H1 (cell line): ENCODE measurements at places on chromosomes 2 and 18.

DNA sequence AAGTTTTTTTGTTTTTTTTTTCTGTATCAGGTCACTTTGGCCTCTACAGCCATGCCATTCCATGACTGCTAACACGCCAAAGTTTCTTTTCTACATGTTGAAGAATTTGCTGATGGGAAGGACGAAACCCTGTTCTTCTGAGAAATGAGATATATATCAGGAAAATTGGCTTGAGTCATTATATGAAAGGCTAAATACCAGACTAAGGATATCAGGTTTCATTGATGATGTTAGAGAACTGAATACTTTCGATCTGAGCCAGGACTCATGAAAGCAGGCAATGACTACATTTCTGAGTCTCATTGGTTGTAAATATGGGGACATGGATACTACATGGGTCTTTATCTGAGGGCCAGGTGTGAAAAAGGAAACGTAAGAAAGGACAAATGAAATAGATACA lies 181.4 kb downstream of the OSR1 start:
- H3K36me3 ChIP-seq, result no peaks in the 10 kb centered on the region
- H3K27me3 ChIP-seq, result no peaks in the 10 kb centered on the region
- DNase-seq, result no peak
- H3K4me3 ChIP-seq, result no peak overlapping the region

- peak overlapping the region; percentile 50; the same call in 1 of the 2 replicates for H3K4me3 ChIP-seq
- H3K36me3 ChIP-seq, result no peaks in the 10 kb centered on the region
- peaks cover 11% of the 10 kb centered on the region for H3K4me1 ChIP-seq
- H3K27ac ChIP-seq, result no peak overlapping the region
- no peak for DNase-seq
- H3K27me3 ChIP-seq, result no peaks in the 10 kb centered on the region; the same call in 1 of the 2 replicates
These were observed 1.2 kb upstream of the BARD1 start for GRCh38 chr2:214810671-214811070.

- no peak overlapping the region for H3K4me3 ChIP-seq
- H3K4me1 ChIP-seq, result no peaks in the 10 kb centered on the region
- no peaks in the 10 kb centered on the region for H3K27me3 ChIP-seq
- no peak for DNase-seq
These were observed 82.5 kb downstream of the DSEL start for GRCh38 chr18:67433971-67434370.

- no peak overlapping the region for H3K27ac ChIP-seq
- no peak overlapping the region for H3K4me3 ChIP-seq
- DNase-seq, result no peak
- H3K36me3 ChIP-seq, result no peaks in the 10 kb centered on the region
- H3K4me1 ChIP-seq, result no peaks in the 10 kb centered on the region
These were observed 568.2 kb upstream of the REG3G start for GRCh38 chr2:78457269-78457668.

- H3K36me3 ChIP-seq, result no peaks in the 10 kb centered on the region
- no peak for DNase-seq
- H3K27me3 ChIP-seq, result no peaks in the 10 kb centered on the region
- no peak overlapping the region for H3K4me3 ChIP-seq
- no peaks in the 10 kb centered on the region for H3K4me1 ChIP-seq
These were observed 76.6 kb downstream of the BMPR2 start for GRCh38 chr2:202452744-202453143.

GRCh38 chr2:203732092-203732952 lies 25.9 kb downstream of the CD28 start:
- no peaks in the 10 kb centered on the region for H3K36me3 ChIP-seq
- H3K27ac ChIP-seq, result no peak overlapping the region
- no peak overlapping the region for H3K4me3 ChIP-seq
- no peaks in the 10 kb centered on the region for H3K4me1 ChIP-seq

- H3K4me1 ChIP-seq, result no peaks in the 10 kb centered on the region
- H3K27ac ChIP-seq, result no peak overlapping the region
- H3K36me3 ChIP-seq, result no peaks in the 10 kb centered on the region
- DNase-seq, result no peak
- H3K27me3 ChIP-seq, result no peaks in the 10 kb centered on the region
These were observed 126.5 kb downstream of the ZNF407 start for GRCh38 chr18:74724186-74724585.

- no peaks in the 10 kb centered on the region for H3K36me3 ChIP-seq
- peaks cover 1% of the 10 kb centered on the region; the same call in 1 of the 2 replicates for H3K4me1 ChIP-seq
- no peak overlapping the region for H3K4me3 ChIP-seq
- H3K27me3 ChIP-seq, result no peaks in the 10 kb centered on the region
- DNase-seq, result no peak
- H3K27ac ChIP-seq, result no peak overlapping the region
These were observed 52.1 kb downstream of the ZBTB7C start for GRCh38 chr18:48356909-48357631.

DNA sequence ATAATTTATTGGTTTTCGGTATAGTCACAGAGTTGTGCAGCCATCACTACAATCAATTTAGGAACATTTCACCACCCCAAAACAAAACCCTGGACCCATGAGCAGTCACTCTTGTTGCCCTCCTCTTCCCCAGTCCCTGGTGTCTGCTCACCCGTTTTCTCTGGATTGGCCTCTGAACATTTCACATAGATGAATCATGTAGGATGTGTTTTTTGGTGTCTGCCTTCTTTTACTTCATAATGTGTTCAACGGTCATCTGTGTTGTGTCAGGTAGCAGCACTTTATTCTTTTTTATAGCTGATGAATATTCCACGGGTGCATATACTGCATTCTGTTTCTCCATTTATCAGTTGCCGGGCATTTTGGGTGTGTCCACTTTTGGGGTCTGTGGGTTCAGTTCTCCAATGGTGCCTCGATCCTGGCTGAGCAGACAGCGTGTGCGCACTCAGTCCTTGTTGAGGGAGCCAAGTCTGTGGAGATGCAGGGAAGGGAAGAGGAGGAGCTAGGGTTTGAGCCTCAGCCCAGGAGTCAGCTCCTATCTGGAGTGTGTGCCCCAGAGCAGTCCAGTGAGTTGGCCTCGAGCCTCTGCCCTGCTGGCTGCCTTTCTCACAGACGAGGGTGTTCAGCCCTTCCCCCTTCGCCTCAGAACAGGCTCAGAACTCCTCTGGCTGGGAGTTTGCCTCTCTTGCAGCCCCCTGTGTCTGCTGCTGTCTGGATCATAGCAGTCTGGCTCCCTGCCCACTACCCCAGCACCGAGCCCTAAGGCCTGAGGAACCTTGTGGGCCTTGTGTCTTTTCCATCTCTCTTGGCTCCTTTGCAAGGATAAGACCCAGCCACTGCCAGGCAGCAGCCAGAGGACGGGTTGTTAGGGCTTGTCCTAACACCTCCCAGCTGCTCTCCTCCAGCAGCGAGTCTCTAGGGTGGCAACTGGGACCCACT lies 18.0 kb downstream of the C2orf74 start:
- no peak overlapping the region for H3K27ac ChIP-seq
- H3K36me3 ChIP-seq, result peaks cover 50% of the 10 kb centered on the region
- no peak overlapping the region for H3K4me3 ChIP-seq
- H3K4me1 ChIP-seq, result peaks cover 8% of the 10 kb centered on the region
- peaks cover 5% of the 10 kb centered on the region for H3K27me3 ChIP-seq

- no peaks in the 10 kb centered on the region for H3K36me3 ChIP-seq
- no peaks in the 10 kb centered on the region for H3K27me3 ChIP-seq
- no peak overlapping the region for H3K4me3 ChIP-seq
- DNase-seq, result no peak
- H3K4me1 ChIP-seq, result no peaks in the 10 kb centered on the region
- H3K27ac ChIP-seq, result no peak overlapping the region
These were observed 13.6 kb downstream of the ADI1 start for GRCh38 chr2:3505771-3506170.

DNA sequence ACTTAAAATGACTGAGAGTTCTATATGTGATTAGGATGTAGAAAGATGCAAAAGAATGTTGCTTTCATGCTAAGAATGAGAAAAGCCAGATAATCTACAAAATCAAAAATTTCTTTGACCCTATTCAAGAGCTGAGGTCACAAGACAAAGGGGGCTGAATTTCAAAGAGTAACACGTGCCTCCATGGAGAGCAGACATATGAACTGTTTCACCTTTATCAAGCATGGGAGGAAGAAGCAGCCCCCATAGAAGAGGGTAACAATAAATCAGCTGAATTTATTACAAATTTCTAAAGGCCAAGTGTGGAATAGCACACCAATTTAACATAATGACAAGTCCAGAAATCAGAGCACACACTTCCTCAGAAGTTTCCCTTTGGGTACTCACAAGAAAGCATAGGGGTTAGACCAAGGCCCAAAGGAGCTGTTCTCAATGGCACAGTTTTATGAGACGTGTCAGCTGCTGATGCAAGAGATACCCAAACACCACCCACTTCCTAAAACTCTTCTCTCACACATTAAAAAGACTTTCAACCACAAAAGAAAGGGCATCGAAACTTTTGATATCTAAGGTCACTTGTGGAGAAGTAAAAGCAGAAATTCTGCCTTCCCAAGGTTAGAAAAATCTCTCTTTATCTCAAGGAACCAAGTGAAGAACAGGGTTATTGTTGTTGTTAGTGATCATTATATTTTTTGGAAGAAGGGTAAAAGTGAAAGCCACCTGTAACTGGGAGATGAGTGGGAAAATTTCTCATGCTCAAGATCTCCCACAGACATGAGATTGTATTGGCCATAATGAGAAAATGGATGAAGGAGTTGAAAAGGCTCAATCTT lies 950.1 kb downstream of the TRIB2 start:
- no peaks in the 10 kb centered on the region for H3K4me1 ChIP-seq
- no peak for DNase-seq
- H3K27ac ChIP-seq, result no peak overlapping the region
- no peaks in the 10 kb centered on the region for H3K27me3 ChIP-seq
